ENCODE measurements at places on chromosomes 1 and 21.

DNA sequence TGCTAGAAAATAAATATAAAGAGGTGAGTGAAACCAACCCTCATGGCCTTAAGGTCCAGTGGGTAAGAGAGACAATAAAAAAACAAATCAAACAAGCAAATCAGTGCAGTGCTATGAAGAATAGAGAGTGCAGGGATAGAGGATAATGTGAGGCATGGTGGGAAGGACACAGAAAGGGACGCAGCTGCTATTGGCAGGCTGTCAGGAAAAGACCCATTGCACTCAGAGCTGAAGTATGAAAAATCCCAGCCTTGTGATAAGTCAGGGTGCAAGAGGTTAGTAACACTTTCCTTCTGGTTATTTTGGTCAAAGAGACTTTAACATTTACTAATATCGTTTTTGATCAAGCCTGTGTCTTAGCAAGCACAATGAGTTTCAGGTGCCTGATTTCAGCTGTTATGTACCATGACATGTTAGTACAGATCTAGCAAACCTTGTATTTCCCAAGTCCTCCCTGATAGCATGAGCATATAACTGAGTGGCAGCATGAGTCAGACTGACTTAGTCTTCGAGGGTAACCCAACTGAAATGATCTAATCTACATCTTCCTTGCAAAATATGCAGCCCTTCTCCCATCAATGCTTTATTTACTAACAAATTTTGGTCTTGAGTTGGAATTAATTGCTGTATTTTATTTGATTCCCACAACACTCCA lies 31.7 kb downstream of the CHML start:
- DNase-seq = no peak

- no peak for DNase-seq
Observed at GRCh38 chr1:31886866-31887265, 51.3 kb downstream of the PTP4A2 start.

GRCh38 chr1:215669806-215670491 lies 102.8 kb downstream of the KCTD3 start:
- no peak for DNase-seq

GRCh38 chr21:45319461-45320211 lies 31.9 kb upstream of the POFUT2 start:
- no peak for DNase-seq

DNA sequence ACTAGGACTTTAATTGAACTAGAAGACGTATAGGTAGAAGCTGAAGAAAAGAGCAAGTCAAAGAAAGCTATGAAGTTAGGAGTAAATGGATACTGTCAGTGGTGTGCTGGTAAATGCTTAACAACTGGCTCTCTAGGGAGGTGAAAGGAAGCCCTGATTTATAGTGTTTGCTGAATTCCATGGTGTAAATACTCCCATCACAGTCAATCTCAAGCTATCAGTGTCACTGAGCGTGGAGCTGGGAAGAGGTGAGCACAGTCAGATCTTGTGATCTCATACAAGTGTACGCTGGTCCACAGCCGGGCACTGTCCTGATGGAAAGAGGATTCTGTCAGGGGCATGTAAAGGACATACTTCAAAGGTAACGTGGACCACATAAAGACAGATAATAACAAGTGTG lies 28.3 kb downstream of the ELAPOR1 start:
- DNase-seq = no peak

- no peak for DNase-seq
Observed at GRCh38 chr1:159986093-159986492, 32.1 kb upstream of the SLAMF9 start.

- DNase-seq = no peak
Observed at GRCh38 chr1:113868387-113869083, 3.0 kb downstream of the PTPN22 start.
